ENCODE measurements at places on chromosomes 3 and 15.

DNA sequence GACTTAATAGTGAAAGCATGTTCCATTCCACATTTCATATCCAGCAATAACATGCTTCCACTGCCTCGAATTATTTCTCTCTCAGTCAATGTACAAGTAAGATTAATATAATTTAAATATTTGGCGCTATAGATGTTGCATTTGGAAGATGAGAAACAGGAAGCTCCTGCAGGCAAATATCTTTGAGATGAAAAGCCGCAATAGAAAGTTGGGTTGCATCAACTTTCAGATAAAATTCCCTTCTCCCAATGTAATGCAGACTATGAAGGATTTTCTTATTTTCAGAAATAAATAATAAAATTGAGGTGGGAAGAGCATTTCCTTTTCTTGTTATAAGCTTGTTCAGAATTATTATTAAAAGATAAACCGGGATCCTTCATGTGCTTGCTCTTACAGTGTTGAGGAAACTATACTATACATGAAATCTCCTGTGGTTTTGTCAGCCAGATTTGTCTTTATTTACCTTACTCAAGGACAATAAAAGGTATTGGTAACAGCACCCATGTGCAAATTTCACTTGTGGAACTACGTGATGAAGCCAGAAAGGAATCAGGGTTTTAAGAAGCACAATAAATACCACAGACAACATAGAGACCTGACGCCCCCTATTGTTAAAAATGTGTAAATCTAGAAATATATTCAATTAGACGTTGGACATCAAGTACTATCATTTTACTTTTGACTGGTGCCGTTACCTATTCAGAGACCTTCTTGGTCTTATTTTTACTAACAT, 307.0 kb downstream of the ARPP21 start:
- DNase-seq, result no peak

- DNase-seq, result no peak
Measured at GRCh38 chr3:198032039-198032936, 72.3 kb downstream of the LMLN start.

DNA sequence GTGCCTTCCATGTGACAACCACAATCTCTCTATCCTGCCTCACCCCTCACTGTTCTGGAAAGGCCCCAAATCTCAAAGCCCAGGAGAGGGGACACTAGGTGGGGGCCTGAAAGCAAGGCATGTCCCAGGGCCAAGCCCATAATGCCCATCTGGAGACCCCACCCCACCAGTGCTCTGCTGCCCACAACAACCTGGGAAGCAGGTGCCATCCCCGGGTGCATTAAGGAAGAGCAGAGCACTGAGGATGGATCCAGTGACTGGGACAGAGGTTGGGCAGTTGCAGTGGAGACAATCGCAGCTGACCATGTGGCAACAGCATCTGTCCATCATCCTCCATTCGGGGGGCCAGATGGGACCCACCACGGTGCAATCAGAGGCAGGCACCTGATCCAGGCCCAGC, 106.2 kb upstream of the PRR20G start:
- DNase-seq, result no peak

GRCh38 chr3:149975919-149976318, 5.2 kb upstream of the PFN2 start:
- DNase-seq, result no peak

- no peak for DNase-seq
Measured at GRCh38 chr3:124785973-124786372, 55.7 kb downstream of the UMPS start.

All from naive B cell (primary cell).